Aorta (tissue), 5 donors: ENCODE measurements at places on chromosomes 16 and 17. TPM values are rescaled to one million over a fixed set of nuclear protein-coding genes. Genes with fewer than 3 reads are reported as not detected.

DNA sequence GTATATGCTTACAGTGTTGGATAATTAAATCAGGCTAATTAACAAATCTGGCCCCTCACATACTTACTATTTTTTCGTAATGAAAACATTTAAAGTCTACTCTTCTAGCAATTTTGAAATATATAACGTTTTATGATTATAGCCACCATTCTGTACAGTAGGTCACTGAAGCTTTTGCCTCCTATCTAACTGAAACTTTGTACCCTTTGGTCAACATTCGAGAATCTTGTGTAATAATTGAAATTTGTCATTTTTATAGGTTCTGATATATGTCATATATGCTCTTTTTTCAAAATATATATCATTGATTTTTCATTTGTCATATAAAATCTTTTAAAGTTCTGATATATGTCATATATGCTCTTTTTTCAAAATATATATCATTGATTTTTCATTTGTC lies 12.7 kb downstream of the PHKB start:
- DNase-seq, result no peak

DNA sequence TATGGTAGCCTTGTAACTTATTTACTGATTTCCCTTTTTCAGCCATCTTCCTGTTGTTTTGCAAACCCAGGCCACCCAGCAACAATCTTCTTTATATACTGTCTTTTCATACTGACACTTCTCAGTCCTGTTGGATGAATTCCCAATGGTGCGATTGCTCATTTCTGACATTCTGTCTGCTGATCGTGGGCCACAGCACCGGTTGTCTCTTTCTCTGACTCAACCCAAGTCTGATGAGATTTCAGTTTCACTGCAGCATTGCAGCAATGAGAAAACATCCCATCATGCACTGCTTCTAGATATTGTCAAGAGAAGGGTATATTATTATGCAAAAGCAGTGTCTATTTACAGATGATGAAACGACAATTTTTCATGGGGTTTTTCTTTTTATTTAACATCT lies 349.2 kb upstream of the HSBP1 start:
- DNase-seq, result no peak

Gene P3H4
- 19.6 TPM for total RNA-seq

Gene ST6GALNAC1
- total RNA-seq, result 1.1 TPM

Gene KRT20
- total RNA-seq, result not detected
